Progenitor cell of endocrine pancreas (in vitro differentiated cells): ENCODE measurements at places on chromosomes 6 and 20.

DNA sequence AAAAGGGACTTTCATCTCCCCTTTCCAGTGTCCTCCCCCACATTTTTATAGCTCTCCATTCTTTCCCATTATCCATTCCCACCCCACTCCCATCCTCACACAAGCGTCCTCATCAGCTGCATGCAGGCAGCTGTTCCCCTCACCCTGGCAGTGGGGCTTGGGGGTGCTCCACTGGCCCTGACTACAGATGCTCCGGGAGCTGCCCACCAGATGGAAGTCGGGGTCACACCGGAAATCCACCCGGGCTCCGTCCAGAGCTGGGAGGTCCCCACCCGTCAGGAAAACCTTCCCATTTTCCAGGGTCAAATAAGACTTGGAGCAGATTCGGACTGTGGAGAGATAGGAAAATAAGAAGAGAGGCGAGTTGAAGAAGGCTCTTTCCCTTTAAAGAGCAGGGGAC, 2.7 kb downstream of the GABBR1 start:
- DNase-seq: no peak

DNA sequence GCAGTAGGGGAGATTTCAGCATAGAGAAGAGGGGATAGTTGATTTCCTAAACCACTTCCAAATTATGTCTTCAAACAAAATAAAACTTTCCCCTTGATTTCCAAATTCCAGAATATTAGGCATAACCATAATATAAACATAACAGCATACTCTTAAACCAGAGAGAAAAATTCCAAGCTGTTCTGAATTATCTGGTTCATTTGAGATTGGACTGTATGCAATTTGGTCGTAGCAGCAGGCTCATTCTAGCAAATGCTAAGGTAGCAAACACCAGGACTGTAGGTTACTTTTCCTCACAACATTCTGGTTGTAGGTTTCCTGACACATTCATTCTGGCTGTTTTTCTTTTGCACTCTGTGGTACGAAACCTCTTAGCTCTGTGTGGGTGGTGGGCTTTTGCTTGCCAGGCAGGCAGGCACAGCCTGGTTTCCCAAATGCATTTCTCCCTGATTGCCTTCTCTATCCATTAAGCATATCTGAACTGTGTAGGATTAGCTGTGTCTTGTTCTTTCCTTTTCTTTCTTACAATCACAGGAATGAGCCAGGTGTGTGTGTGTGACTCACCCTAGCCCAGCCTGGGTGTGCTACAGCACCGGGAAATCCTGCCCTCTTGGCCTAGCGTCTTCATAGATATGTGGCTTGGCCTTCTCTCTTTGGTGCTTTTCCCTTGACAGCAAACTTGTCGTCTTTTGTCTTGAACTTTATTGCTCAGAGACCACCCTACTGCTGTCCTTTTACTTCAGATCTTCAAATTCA, 77.1 kb downstream of the JARID2 start:
- DNase-seq: no peak

GRCh38 chr20:31868853-31869672, 1.3 kb downstream of the DUSP15 start:
- no peak for DNase-seq

DNA sequence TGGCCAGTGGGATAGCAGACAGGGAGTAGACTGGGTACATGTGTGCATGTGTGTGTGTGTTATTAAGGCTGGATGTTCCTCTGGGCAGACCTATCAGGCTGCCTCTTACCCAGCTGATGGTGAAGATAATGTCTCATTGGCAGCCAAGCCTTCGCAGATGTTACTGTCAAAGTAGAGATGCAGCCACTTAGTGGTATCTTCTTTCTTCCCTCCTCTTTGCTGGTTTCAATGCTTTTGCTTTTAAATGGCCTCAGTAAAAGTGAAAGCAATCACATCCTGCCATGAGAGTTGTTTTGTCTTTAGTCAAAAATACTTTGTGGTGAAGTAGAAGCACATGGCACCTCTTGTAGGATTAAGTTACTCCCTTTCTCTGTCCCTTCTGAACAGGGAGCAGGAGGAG, 57.5 kb downstream of the SNRNP48 start:
- DNase-seq: no peak

- no peak for DNase-seq
Observed at GRCh38 chr20:20225325-20226043, 142.4 kb upstream of the INSM1 start.

DNA sequence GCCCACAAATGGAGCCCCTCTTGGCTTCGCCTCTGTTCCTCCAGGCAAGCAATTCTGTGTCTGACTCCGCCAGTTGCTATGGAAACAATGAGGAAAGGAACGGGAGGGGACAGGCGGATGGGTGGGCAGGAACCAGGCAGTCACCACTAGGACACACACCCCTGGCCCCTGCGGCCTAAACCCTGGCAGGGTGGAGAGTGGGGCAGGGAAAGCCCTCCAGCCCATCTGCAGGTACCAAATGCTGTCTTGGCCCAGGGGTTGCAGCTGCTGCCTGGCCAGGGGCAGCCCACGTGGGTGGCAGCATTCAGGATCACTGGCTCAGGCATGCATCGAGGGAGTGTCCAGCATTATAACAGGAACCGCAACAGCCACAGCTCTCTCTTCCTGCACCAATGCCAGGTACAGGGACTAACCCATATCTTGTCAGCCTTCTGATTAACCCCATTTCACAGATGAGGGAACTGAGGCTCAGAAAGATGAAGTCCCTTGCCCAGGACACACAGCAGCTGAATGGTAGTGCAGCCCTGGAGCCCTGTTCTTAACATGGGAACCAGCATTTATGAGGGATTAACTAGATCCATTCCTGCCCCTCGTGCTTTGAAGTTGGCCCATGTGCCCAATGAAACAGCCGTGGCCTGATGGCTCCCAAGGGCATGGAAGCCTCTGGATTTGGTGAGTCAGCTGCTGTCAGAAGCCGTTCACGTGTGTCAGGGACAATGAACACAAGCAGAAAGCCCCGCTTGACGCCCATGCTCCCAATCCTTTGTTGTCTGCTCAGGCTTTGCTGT, 66.3 kb downstream of the NOL4L start:
- DNase-seq: no peak

DNA sequence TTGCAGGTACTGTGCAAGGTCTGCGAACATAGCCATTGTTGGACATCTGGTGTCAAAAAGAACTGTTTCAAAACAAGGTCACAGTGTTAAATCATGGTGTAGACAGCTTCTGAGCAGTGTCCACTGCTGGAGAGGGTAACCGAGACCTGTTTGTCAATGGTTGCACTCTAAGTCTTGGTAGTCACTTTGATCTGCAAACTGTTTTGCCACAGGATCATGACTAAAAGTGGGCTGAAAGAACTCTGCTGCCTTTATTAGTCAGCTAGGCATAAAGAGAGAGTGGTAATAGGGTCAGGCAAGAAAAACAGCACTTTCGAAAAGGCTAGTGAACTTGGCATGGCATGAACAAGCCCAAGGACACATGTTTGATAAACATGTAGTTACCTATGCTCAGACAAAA, 552.3 kb upstream of the CITED2 start:
- no peak for DNase-seq

DNA sequence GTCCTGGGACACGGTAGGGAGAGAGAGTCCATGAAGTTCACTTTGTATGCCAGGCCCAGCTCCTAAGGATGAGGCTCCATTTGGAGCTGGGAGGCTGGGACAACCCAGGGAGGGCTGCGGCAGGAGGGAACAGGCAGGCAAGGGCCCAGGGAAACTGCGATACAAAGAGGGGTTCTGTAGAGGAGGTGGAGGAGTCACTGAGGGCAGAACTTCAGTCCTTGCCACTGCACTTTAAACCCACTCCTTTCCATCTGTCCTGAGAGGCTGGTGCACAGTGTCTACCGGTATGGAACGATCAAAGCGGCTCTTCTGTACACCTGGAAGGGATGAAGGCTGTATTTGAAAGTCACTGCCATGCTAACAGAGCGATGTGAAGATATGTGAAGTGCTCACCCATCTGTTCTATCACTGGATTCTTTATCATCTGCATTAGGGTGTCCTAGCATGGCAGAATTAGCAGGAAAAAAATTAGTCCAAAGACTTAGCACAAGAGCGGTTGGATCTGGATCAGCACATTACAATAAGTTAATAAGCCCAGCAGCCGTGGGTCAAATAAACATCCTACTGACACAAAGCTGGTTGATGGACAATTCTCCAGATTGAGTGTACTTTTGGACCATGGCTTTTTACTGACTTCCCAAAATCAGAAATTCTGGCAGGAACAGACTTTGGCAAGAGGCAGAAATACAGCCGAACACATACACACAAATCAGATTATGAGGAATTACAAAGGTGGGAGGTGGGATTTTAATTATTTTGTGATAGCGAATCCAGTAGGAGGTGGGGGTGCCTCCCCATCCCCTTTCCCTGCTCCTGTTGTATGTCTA, 20.9 kb upstream of the ZFAND3 start:
- no peak for DNase-seq

DNA sequence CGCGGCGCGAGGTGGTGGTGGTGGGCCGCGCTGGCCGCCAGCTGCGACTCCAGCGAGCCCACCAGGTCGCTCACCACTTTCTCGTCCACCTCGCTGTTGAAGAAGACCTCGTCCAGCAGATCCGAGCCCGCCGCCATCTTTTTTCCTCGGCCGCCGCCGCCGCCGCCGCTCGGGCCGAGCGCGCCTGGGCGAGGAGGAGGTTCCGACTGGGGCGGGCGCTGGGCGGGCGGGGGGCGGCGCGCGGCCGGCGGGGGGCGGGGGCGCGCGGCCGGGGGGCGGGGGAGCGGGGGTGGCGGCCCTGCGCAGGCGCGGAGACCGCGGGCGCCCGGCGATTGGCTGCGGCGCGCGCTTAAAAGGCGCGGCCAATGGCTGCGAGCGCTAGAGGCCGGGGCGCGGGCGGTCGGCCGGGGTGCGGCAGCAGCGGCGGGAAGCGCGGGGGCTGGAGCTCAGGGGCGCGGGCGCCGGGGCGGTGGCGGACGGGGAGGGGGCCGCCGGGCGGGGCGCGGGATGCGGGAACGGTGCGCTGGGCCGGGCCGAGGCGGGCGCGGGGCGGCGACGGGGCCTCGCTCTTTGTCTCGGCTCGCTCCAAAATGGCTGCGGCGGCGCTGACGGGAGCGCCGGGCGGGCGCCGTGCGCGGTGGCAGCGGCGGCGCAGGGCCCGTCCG, at the start of gene TAF4:
TSS of gene TAF4 (minus strand) at position 208 of the 665 bp plus-strand sequence. CDS start at position 137, 71 bp downstream.
- DNase-seq: peak; percentile 70

DNA sequence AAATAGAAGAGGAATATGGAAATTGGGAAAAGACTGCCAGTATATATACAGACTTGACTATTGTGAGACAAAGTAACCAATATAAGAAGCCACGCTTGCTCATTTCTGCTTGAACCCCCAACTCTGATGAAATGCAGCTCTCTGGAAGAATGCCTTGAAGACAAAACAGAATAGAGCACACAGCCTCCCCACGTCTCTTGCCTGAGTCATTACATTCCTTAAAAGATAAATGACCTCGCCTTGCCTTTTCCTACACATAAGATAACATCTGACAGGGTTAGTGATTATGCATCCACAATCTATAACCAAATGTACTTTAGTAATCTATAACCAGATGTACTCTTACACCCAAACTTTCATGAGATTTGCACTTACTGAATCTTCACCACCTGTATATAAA, 141.1 kb upstream of the EEF1E1 start:
- DNase-seq: no peak

DNA sequence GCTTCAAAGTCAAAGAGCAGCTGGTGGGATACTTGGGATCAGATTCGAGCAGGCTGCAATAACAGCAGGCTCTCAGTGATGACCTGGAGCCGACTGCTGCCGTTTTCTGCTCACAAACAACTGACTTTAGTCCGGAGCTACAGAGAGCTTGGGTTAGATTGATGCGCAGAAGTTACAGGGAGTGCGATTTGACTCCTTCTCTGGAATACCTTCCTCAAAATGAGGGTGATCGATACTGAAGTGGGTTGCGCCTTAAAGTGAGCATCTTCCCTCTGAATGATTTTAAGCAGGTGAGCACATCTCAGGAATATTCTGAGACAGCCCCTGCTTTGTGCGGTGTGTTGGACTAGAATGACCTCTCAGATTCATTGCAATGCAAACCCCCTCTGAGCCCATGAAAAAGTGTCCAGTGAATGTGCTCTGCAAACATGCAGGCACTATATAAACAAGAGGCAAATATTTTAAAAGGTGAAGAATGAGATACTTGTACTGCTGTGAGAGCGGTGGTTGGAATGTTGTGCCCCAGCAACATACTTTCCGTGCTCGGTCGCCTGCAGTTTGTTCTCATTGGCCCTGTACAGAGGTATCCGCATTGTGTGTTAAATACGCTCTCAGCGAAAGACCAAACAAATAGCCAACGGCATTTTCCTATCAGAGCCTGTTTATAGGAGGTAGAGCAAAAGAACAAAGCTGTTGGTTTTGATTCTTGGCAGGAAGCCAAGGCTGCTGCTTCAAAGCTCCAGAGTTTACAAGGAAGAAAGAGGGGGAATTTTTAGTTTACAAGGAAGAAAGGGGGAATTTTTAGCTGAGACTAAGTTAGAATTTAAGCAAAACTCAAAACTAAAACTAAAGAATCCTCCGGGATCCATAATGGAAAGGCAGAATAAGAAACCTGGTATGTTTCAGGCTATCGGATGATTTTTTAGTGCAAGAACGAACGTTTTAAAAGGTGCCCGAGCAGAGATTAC, 67.7 kb downstream of the PHACTR2 start:
- DNase-seq: peak; percentile 46

DNA sequence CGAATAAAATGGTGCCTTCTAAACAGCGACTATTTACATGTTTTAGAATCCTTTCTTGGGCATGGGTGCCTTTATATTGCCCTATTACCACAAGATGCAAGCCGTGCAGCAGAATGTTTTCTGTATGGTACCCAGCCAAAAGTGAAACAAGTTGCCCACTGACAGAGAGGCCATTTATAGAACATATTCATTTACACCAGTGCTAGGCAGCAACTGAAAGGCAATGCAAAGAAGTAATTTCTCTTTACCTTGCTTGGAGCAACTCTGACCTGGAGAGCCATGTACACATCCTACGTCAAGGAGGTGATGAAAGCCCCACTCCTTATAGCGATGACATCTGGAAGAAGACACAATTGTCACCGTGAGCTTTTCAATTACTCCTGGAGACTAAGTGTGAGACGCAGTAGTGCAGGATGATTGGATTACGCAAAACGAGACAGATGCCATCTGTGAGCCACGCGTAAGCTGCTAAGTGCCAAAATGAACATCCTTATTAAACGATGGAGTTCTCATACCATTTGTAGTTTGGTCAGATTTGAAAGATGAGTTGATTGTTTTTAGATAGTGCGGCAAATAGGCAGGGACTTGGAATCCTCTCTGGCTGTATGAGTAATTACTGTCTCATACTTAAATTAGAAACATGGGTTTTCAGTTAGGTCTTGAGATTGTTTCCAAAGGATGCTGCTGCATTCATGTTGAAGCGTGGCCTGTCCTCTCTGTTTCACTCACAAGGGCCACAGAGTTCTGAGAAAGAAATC, at the start of gene TMEM244:
TSS of gene TMEM244 (minus strand) at position 408 of the 758 bp plus-strand sequence. CDS start at position 281, 127 bp downstream.
- no peak for DNase-seq

- no peak for DNase-seq
Observed at GRCh38 chr6:79648328-79648727, 17.2 kb downstream of the SH3BGRL2 start.

GRCh38 chr6:150981095-150981494, 115.6 kb downstream of the MTHFD1L start:
- DNase-seq: no peak

GRCh38 chr6:57019434-57019833, 27.1 kb upstream of the KIAA1586 start:
- DNase-seq: no peak
